ENCODE measurements at places on chromosomes 1 and 21.

GRCh38 chr1:111214884-111215283 lies 12.6 kb upstream of the CHI3L2 start:
- no peak for DNase-seq

GRCh38 chr1:31382379-31382989 lies 9.6 kb upstream of the FABP3 start:
- DNase-seq = no peak

- no peak for DNase-seq
Observed at GRCh38 chr1:59664166-59664565, 150.6 kb upstream of the HOOK1 start.

DNA sequence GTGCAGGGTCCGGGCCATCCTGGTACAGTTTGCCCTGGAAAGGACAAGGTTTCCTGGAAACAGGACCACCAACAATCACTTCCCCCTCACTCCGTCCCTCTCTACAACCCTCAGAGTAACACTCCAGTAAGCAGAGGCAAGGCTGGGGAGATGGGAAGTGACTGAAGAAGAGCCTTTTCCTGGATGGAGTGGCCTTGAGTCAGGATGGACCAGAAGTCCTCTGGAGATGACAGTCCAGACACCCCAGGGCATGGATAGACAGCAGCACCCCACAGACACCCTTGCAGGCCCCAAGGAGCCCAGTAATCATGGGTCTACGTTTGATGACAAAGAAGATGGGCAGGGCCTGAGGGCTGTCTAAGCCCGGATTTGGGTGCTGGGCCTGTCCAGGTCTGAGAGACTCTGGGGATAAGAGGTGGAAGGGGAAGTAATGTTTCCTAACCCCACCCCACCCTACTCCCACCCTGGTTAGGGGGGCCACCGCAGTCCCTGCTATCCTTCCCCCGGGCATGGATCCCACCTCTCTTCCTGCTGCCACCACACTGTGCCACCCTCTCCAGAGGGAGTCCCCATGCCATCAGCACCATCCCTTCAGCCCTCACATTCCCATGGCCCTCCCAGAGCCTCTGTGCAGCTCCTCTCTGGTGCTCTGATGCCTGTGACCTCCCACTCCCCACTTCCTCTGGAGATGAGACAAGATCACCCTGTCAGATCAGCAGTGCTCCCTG lies 7.2 kb upstream of the S100A8 start:
- no peak for DNase-seq

DNA sequence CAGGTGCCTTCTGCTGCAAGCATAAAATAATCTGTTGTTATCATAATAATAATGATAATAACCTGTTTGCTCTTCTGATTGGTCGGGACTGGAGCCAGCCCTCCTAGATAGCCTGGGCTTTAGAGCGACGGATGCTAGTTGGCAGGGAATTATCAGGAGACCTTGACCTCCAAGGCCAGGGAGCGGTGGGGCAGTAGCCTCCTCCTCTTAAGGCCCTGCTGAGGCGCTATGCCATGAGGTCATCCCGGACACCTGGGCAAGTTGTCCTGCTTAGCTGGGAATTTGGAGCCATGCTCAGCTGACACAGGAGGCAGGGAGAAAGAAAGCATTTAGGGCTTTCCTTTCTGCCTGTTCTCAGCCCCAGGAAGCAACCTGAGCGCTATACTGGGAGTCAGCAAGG lies 15.6 kb downstream of the C1orf115 start:
- DNase-seq = no peak

DNA sequence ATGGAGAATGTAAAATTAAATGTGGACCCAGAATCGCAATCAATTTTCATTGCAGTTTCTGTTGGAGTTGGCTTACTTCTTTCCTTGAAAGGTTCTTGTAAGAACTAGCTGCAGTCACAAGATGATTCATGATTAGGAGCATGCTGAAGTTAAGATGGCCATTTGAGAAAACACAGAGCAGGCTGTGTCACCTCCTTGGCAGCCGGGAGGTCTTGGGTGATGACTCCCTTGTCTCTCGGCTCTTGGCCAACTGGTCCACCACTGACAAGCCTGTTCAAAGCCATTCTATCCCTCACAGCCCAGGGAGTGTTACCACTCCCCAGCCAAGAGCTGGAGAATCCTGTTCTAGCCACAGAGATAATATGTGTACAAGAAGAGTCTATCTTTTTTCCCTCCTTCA lies 40.6 kb downstream of the OPTC start:
- no peak for DNase-seq

GRCh38 chr1:183116416-183116815 lies 69.6 kb upstream of the LAMC2 start:
- no peak for DNase-seq

GRCh38 chr1:158754420-158754819 lies at the start of gene OR6K6:
Gene OR6K6 (plus strand): TSS chr1:158754720. CDS start chr1:158754888, 168 bp downstream.
- DNase-seq = no peak

DNA sequence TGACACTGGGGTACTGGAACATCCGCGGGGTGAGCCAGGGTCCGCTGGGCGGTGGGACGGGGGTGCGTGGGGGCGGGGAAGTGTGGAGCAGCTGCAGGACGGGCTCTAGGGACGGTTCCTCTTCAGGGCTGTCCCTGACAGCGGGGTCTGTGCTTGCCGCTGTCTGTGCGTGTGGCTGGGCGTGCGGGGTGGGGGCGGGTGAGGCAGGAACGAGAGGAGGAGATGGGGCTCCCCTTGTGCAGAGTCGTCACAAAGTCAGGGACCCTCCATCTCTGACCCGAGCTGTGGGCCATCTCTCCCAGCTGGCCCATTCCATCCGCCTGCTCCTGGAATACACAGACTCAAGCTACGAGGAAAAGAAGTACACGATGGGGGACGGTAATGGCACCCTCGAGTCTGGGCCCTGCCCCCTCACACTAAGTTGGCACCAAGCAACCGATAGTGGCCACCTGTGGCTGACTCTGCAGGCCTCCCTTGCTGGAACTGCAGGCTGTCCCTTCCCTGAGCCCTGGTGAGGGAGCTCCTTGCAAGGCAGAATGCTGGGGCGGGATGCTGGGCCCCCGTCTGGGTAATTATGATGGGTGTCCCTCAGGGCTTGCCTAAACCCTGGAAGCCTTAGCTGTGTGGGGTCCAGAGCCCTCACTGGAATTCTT lies 392 bp downstream of the GSTM2 start:
- no peak for DNase-seq

DNA sequence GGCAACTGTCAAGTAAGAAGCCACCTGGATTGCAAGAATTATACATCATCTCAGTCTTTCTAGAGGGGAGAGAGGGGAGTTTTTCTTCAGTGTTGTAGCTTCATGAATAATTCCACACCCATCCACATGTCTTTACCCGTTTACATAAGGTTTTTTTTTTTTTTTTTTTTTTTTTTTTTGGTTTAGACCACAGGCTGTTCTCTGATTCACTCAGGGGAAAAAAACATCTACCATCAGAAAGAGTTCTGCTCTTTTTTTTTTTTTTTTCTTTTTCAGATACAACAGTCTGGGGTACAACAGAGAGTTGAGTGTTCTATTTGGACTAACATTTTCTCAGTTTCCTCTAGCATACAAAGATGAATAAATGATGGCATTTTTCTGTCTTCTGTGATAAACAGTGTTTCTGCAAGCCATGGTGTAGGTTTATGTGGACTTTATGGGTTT lies 4.9 kb upstream of the KIF14 start:
- DNase-seq = no peak

- no peak for DNase-seq
Observed at GRCh38 chr1:202622388-202622787, 87.9 kb downstream of the SYT2 start.

DNA sequence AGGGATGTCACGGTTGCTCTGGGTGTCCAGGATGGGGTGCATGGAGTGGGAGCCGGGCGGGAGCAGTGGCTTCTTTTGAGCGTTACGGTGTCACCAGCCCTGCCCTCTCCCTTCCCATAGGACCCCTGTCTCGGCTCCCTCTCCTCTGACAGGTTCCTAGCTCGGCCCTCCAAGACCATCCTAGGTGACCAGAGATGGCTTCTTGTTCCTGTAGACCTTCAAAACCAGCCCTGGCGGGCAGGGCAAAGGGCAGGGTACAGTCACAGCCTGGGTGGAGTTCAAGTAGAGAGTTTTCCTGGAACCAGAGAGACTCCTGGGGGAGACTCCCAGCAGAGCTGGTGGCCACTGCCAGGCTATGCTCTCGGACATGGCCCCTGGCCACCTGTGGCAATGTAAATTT lies 345.6 kb upstream of the AJAP1 start:
- DNase-seq = no peak

GRCh38 chr1:15680561-15681348 lies 3.4 kb upstream of the PLEKHM2 start:
- no peak for DNase-seq

- DNase-seq = no peak
Observed at GRCh38 chr1:42461196-42461595, 1.9 kb upstream of the CCDC30 start.

DNA sequence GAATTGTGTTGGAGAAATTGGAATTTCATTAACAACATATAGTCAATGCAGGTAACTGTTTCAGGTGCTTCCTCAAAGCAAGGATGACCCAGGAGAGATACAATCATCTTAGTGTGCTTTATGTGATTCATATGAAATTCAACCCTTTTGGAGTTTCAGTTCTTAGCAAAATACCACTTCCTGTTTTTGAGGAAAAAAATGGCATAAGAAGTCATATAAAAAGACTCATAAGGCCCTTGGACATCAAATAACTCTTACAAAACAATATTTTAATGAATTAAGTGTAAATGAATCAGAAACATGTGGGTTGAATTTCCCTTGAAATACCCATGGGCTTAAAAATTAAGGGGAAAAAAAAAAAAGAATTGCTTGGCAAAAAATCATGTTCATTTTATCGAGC lies 926.6 kb downstream of the LTN1 start:
- DNase-seq = no peak

Measured in CD8-positive, alpha-beta T cell (primary cell).